Caco-2 (cell line): ENCODE measurements at places on chromosomes 11 and 22. TPM values are rescaled to one million over a fixed set of nuclear protein-coding genes. Genes with fewer than 3 reads are reported as not detected.

ZNF214 gene
- total RNA-seq = 0.16 and 0.70 TPM in 2 replicates

TSSK2 gene
- total RNA-seq = not detected in 2 replicates

GDPD4 gene
- not detected in 2 replicates for total RNA-seq

FZD4 gene
- total RNA-seq = 60.6 and 78.4 TPM in 2 replicates

PGR gene
- not detected in 2 replicates for total RNA-seq

GGTLC2 gene
- total RNA-seq = 0.34 TPM in 1 of 2 replicates, not detected in the other

GRCh38 chr11:120211522-120212258, 858 bp downstream of the OAF start:
- no peaks in the 10 kb centered on the region for H3K27me3 ChIP-seq
- peak overlapping the region; percentile 84 for H3K27ac ChIP-seq
- DNase-seq = no peak
- peaks cover 30% of the 10 kb centered on the region for H3K4me1 ChIP-seq
- H3K36me3 ChIP-seq = peaks cover 4% of the 10 kb centered on the region; the same call in 1 of the 2 replicates

GRCh38 chr11:96228473-96228891, 114.5 kb downstream of the MAML2 start:
- no peaks in the 10 kb centered on the region for H3K27me3 ChIP-seq
- no peak overlapping the region for H3K27ac ChIP-seq
- DNase-seq = no peak
- H3K4me3 ChIP-seq = no peak overlapping the region
- H3K36me3 ChIP-seq = no peaks in the 10 kb centered on the region

GRCh38 chr11:69216647-69217051, 60.9 kb downstream of the SMIM38 start:
- H3K4me3 ChIP-seq = no peak overlapping the region
- H3K27me3 ChIP-seq = no peaks in the 10 kb centered on the region
- H3K4me1 ChIP-seq = no peaks in the 10 kb centered on the region

GRCh38 chr11:73384872-73385689, 8.9 kb downstream of the RELT start:
- DNase-seq = no peak
- H3K36me3 ChIP-seq = no peaks in the 10 kb centered on the region
- no peak overlapping the region for H3K4me3 ChIP-seq
- no peak overlapping the region for H3K27ac ChIP-seq

DNA sequence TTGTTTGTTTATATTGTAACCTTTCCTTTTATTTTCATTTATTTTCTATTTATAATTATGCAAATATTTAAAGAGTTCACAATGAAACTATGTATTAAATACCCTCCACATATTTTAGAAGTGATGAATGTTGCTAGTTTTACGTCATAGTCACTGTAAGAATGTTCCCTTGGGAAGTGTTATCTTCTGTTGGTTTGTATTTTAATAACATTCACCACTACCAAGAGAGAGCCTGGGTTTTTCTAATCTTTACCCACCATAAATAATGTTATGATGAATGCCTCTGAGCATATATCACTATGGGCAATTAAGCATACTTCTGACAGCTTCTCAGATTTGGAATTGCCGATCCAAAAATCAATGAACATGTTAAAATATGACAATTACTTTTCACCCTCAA, 80.7 kb downstream of the GGT1 start:
- H3K27ac ChIP-seq = no peak overlapping the region
- no peaks in the 10 kb centered on the region for H3K4me1 ChIP-seq
- H3K36me3 ChIP-seq = no peaks in the 10 kb centered on the region
- H3K27me3 ChIP-seq = no peaks in the 10 kb centered on the region

DNA sequence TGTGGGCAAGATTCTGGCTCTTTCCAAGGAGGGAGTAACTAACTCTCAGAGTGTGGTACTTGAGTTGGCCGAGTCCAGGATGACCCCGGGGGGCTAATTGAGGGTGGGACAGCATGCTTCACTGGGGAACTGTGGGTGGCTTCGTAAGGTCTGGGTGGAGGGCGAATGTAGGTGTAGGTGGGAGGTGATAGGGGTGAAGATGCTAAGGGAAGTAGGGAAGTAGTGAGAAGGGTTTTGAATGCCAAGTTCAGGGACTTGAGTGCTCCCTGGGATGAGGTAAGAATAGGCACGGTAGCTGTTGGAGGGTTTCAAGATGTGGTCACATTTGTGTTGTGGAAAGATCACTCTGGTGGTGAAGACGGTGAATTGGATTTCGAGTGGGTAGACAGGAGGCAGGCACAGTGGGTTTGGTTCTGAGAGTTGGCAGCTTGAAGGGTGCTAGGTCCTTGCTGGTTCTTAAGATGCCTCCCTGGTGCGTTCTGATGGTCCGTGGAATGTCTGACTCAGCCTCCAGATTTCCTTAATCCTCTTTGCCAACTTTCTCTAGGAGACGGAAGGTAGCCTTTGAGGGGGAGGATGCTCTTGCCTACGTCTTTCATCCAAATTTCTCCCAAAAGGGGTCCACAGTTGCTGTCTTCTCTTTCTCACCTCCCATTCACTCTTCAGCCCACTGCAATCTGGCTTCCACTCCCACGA, 2.5 kb upstream of the DNAL4 start:
- no peak overlapping the region for H3K27ac ChIP-seq
- peaks cover 8% of the 10 kb centered on the region for H3K4me1 ChIP-seq
- H3K4me3 ChIP-seq = no peak overlapping the region
- no peaks in the 10 kb centered on the region for H3K36me3 ChIP-seq
- H3K27me3 ChIP-seq = no peaks in the 10 kb centered on the region
- DNase-seq = no peak

DNA sequence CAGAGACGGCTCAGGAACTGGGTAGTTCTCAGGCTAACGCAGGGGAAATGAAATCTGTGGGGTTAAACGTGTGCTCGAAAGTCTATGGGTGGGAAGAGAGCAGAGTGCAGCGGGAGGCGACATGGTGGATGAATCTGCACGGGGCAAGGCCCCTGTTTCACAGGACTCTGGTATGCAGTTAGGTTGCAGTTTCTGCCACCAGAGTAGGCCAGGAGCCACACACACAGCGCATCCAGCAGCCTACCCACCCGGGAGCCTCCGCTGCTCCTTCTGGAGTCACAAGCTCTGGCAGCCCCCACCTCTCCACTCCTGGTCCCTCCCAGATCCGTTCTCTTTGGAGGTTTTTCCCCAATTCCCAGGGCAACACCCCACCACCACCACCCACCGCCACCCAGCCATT, 27.0 kb downstream of the SPATA19 start:
- H3K27ac ChIP-seq = no peak overlapping the region
- no peak overlapping the region for H3K4me3 ChIP-seq
- peak; percentile 25 for DNase-seq
- H3K27me3 ChIP-seq = no peaks in the 10 kb centered on the region
- H3K4me1 ChIP-seq = no peaks in the 10 kb centered on the region

DNA sequence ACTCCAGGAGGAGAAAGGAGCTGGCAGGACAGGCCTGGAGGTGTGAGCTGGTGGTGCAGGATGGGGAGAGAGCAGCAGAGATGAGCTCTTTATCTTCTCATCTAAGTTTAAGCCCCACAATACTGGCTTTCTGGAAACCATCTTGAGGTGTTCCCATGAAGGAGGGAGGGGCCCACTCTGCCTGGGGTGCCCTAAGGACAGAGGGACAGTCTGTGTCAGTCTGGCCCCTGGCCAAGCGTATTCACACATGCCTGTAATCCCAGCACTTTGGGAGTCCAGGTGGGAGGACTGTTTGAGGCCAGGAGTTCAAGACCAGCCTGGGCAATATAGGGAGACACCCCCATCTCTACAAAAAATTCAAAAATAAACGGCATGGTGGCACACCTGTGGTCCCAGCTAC, 8.9 kb downstream of the SERHL2 start:
- no peaks in the 10 kb centered on the region for H3K27me3 ChIP-seq
- peaks cover 14% of the 10 kb centered on the region; the same call in 1 of the 2 replicates for H3K4me1 ChIP-seq
- no peak for DNase-seq
- H3K4me3 ChIP-seq = no peak overlapping the region
- H3K36me3 ChIP-seq = no peaks in the 10 kb centered on the region
- no peak overlapping the region for H3K27ac ChIP-seq

GRCh38 chr11:45391168-45391850, 105.2 kb upstream of the SYT13 start:
- no peak for DNase-seq
- no peak overlapping the region for H3K27ac ChIP-seq
- H3K4me3 ChIP-seq = no peak overlapping the region
- no peaks in the 10 kb centered on the region for H3K36me3 ChIP-seq
- H3K4me1 ChIP-seq = no peaks in the 10 kb centered on the region

DNA sequence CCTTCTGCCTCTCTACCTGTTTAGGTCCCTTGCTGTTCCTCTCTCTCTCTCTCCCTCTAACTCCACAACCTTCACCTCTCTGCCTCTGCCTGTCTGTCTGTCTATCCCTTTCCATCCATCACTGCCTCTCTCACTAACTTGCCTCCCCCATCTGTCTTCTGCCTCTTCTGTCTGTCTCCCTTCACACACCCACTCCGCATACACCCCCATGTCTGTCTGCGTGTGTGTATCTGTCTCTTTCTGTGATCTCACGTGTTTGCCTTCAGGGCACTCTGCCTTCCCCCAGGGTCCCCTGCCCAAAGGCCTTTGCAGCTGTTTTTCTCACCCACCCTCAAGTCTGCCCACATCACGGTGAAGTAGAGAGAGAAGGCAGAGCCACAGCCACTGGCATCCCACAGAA, 7.9 kb downstream of the RTN4RL2 start:
- H3K4me3 ChIP-seq = no peak overlapping the region
- H3K27me3 ChIP-seq = no peaks in the 10 kb centered on the region
- DNase-seq = no peak
- no peaks in the 10 kb centered on the region for H3K4me1 ChIP-seq
- no peak overlapping the region for H3K27ac ChIP-seq

- no peak overlapping the region for H3K27ac ChIP-seq
- peaks cover 15% of the 10 kb centered on the region for H3K4me1 ChIP-seq
- no peaks in the 10 kb centered on the region for H3K36me3 ChIP-seq
- H3K27me3 ChIP-seq = no peaks in the 10 kb centered on the region
- no peak for DNase-seq
Observed at GRCh38 chr11:18452927-18453326, 2.7 kb upstream of the LDHAL6A start.

- H3K36me3 ChIP-seq = no peaks in the 10 kb centered on the region
- H3K4me1 ChIP-seq = no peaks in the 10 kb centered on the region
- no peak overlapping the region for H3K4me3 ChIP-seq
- no peak overlapping the region for H3K27ac ChIP-seq
- H3K27me3 ChIP-seq = no peaks in the 10 kb centered on the region
Observed at GRCh38 chr22:46514592-46515207, 22.7 kb downstream of the CELSR1 start.

DNA sequence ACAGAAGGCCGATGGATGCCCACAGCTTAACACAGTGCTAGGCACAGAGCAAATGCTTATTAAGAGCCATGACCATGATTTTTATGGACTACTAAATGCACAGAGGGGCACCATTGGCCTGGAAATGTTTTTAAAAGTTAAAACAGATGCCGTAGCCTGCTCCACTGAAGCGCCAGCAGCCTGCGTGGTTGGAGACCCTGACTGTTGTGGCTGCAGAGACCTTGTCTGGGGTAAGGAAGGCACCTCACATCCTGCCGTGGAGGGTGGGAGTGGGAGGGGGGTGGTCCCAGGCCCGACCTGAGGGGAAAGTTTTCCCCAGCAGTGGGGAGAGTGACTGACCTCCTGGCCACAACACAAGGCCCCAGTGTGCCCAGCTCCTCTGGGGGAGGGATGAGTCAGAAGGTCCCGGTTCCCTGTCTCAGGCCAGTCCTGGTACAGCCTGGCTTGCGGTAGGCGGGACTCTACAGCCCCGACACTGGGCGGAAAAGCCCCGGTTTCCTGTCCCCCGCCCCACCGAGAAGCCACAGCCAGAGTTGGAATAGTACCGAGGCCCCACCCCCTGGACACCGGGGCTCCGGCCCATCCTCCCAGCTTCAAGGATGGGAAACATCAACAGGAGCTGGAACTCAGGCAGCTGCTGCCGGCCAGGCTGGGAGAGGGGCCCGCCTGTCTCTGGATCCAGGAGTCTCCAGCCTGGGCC, 7.0 kb downstream of the CHST1 start:
- no peaks in the 10 kb centered on the region for H3K36me3 ChIP-seq
- no peak overlapping the region for H3K27ac ChIP-seq

GRCh38 chr11:9276571-9276970, 11.4 kb upstream of the DENND5A start:
- peak; percentile 27 for DNase-seq
- H3K36me3 ChIP-seq = no peaks in the 10 kb centered on the region
- no peaks in the 10 kb centered on the region for H3K27me3 ChIP-seq
- no peak overlapping the region for H3K4me3 ChIP-seq
- H3K4me1 ChIP-seq = no peaks in the 10 kb centered on the region

DNA sequence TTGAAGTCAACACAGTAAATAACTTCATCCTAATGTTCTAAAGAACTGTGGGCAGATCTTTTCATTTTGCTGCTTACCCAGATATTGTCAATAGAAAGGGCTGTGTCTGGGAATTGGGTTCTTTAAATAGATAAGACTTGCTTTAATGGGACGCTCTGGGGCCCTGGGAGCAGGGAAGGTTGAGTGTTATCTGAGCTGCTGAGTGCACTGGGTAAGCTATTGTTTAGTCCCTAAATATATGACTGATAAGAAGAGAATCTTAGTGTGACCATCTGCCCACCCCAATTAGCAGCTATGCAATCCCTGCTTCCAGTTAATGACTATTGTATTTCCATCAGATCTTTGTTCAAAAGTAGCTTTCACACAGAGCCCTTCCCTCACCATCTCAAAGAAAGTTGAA, 44.4 kb downstream of the ARHGAP42 start:
- H3K27ac ChIP-seq = no peak overlapping the region
- peaks cover 15% of the 10 kb centered on the region for H3K4me1 ChIP-seq
- DNase-seq = peak; percentile 24

- peaks cover 37% of the 10 kb centered on the region for H3K4me1 ChIP-seq
- peak overlapping the region; percentile 55 for H3K27ac ChIP-seq
- no peak overlapping the region for H3K4me3 ChIP-seq
- DNase-seq = peak; percentile 49
Observed at GRCh38 chr11:68331338-68331947, 19.1 kb downstream of the LRP5 start.

DNA sequence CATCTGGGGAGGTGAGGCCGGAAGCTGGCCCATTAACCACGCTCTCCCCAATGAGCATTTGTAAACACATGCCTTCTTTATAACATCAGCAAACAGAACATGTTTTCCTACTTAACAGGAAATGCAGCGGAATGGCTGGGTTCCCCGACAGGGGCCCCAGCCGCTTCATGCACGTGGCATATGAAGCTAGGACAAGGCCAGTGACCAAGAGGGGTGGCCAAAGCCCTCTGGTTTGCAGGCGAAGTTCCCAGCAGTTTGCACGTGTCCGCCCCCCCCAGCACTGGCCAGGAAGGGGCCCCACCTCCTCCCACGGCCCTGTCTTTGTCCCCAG, 38.7 kb upstream of the LINC01488 start:
- DNase-seq = peak; percentile 92
- peaks cover 54% of the 10 kb centered on the region for H3K4me1 ChIP-seq
- H3K27ac ChIP-seq = peak overlapping the region; percentile 88
- no peaks in the 10 kb centered on the region for H3K27me3 ChIP-seq
- no peaks in the 10 kb centered on the region for H3K36me3 ChIP-seq
